ENCODE measurements at places on chromosomes 3 and 15. TPM values are rescaled to one million over a fixed set of nuclear protein-coding genes. Genes with fewer than 3 reads are reported as not detected.

GRCh38 chr3:31947671-31948091 is 33.4 kb downstream of the OSBPL10 start:
- DNase-seq: no peak
- H3K27me3 ChIP-seq: peaks cover 11% of the 10 kb centered on the region
- H3K27ac ChIP-seq: no peak overlapping the region
- no peak overlapping the region for H3K4me3 ChIP-seq
- no peaks in the 10 kb centered on the region for H3K4me1 ChIP-seq

DNA sequence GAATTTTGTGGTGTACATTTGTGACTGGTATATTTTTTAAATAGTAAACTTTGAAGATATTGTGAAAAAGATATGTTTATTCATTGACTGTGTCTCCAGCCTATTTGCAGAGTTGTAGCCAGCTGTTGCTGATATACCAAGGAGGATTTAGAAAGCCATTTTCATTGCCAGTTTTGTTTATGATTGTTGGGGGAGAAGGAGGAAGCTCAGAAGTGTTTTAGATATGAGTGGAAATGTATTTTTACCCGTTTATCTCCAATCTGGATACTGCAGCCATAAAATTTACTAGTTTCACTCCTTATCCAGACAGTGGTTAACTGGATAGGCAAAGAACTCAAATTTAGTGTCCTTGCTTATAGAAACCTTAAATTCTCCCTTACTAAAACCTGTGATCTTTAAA is 18.8 kb downstream of the ATP11B start:
- H3K4me3 ChIP-seq: no peak overlapping the region
- H3K4me1 ChIP-seq: peaks cover 55% of the 10 kb centered on the region
- peaks cover 14% of the 10 kb centered on the region for H3K36me3 ChIP-seq
- H3K27me3 ChIP-seq: no peaks in the 10 kb centered on the region

DNA sequence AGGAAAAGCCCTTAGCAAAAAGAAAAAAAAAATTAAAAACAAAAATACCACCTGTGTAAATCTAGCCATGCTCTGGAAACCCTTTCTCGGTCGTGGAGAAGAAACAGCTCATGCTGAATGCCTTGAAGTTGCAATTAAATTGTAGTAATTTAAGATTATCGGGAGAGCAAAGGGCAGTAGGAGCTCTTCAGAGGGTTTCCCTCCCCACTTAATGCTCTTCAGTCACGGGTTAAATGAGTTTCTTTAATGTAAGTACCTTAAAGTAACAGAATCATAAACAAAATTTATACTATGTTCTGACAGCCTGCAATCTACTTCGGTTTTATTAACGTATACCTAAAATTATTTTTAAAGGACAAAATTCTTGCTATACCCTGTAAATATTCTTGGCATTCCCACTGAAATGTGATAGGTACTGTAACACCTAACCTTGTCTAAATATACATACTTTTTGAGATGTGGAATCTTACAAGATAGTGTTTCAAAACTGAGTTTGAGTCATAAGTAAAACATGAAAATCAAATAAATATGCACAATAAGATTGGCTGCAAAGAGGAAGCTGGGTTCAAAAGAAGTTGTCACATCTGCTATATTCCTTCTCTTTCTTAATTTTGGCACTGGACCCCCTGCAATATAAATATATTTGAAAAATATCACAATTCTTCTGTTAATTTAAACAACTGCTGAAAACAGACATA is 5.3 kb downstream of the FOXP1 start:
- peaks cover 38% of the 10 kb centered on the region for H3K4me1 ChIP-seq
- H3K36me3 ChIP-seq: peaks cover 42% of the 10 kb centered on the region
- no peak overlapping the region for H3K27ac ChIP-seq

DNA sequence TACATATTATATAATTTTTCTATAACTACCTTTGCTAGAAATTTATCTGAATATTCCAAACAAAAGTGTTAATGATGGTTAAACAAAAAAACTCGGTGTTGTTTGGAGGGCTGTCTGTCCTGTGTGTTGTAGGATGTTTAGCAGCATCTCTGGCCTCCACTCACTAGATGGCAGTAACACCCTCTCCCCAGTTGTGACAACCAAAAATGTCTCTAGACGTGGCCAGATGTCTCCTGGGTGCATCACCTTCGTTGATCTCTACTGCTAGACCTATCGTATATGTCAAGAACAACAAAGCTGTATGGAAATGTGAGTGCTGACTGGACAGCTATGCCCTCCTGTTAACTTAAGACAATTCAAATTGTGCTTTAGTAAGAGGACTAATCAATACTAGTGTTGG is 14.1 kb downstream of the ANKRD34C start:
- no peaks in the 10 kb centered on the region for H3K36me3 ChIP-seq
- peaks cover 1% of the 10 kb centered on the region for H3K4me1 ChIP-seq
- H3K27ac ChIP-seq: no peak overlapping the region
- no peak overlapping the region for H3K4me3 ChIP-seq
- peaks cover 19% of the 10 kb centered on the region for H3K27me3 ChIP-seq

DNA sequence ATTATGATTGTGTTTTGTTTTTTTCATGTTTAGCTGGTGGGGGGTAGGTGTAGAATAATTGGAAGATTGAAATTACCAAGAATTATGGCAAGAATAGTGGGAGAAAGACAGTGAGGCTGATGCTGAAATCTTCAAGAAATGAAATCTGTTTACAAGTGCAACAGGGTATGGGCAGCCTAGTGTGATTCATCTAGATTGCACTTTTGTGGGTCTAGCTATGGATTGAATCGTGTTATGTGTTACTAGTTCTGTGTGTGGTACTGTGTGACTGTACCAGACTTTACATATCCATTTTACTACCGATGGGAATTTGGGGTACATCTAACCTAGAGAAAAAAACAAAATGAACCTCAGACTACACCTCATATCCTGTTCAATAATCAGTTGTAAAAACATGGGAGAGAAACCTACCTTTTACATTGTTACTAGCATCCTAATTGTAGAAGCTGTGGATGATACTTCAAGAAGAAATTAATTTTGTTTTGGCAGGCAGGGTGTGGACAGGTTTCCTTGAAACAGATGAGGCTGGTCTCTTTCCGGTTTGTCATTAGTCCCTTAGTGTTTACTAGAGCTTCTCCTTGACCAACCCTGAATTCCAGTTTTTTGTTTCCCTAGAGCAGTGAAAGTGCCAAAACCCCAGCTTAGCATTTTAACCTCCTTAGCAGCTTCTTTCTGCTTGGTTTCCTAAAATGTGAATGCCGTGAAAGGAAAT is 47.9 kb downstream of the OPA1 start:
- H3K27ac ChIP-seq: no peak overlapping the region
- H3K4me1 ChIP-seq: no peaks in the 10 kb centered on the region

DNA sequence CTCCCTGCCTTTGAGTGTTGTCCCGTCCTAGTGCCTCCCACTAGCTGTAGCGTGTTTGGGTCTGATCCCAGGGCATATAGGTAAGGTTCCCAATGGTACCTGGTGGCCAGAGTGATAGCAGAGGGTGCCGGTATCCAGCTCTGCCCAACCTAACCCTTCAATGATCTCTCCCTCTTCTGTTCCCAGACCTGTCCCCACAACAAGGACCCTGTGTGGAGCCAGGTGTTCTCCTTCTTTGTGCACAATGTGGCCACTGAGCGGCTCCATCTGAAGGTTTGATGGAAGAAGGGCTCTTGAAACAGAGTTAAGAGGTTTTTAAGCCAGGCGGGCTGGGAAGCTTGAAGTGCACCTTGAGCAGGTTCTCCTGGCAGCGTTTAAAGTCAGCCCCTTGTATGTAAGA is 35.5 kb downstream of the ESYT3 start:
- H3K36me3 ChIP-seq: no peaks in the 10 kb centered on the region
- no peak overlapping the region for H3K4me3 ChIP-seq
- H3K27ac ChIP-seq: no peak overlapping the region
- peaks cover 5% of the 10 kb centered on the region for H3K27me3 ChIP-seq
- DNase-seq: no peak
- no peaks in the 10 kb centered on the region for H3K4me1 ChIP-seq

GRCh38 chr3:85584779-85585356 is 626.1 kb downstream of the CADM2 start:
- no peak overlapping the region for H3K4me3 ChIP-seq
- H3K27me3 ChIP-seq: no peaks in the 10 kb centered on the region
- H3K36me3 ChIP-seq: no peaks in the 10 kb centered on the region
- no peak for DNase-seq
- H3K27ac ChIP-seq: no peak overlapping the region
- no peaks in the 10 kb centered on the region for H3K4me1 ChIP-seq

GRCh38 chr3:187005827-187006481 is 75.6 kb downstream of the ST6GAL1 start:
- H3K36me3 ChIP-seq: peaks cover 63% of the 10 kb centered on the region
- H3K27ac ChIP-seq: no peak overlapping the region
- H3K27me3 ChIP-seq: no peaks in the 10 kb centered on the region
- H3K4me1 ChIP-seq: peaks cover 51% of the 10 kb centered on the region

- H3K27me3 ChIP-seq: no peaks in the 10 kb centered on the region
- no peak overlapping the region for H3K4me3 ChIP-seq
- H3K27ac ChIP-seq: no peak overlapping the region
- peaks cover 1% of the 10 kb centered on the region for H3K4me1 ChIP-seq
- no peak for DNase-seq
- no peaks in the 10 kb centered on the region for H3K36me3 ChIP-seq
Observed at GRCh38 chr3:197331131-197331530, 32.7 kb upstream of the DLG1 start.

DNA sequence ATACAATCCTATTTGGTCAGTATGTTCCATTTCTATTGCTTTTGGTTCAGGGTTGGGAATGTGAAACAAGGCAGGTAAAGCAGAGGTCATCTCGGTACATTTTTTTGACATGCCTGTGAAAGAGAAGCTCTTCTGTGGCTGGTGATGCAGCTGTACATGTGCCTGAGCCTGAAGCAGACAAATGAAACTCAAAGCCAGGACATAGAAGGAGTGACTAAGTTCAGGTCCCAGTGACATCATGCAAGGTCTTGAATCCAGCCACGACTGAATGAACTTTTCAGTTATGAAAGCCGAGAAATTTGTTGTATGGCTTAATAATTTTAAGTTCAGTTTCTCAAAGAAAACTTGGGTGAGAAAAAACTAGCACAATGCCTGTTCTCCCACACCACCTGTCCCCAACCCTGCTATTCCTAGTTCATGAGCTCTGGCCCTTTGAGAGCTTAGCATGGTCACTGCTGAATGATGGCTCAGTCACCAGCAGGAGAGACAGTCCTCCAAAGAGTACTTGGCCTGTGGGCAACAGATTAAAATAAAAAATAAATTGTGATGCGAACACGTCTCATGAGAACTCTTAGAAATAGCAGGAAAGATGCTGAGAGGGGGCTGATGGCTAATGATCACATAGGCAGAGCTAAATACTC is 600.2 kb upstream of the GRM7 start:
- H3K4me1 ChIP-seq: no peaks in the 10 kb centered on the region
- no peaks in the 10 kb centered on the region for H3K27me3 ChIP-seq
- H3K27ac ChIP-seq: no peak overlapping the region
- DNase-seq: no peak
- no peak overlapping the region for H3K4me3 ChIP-seq

The UQCC5 gene
- 23.6 TPM for total RNA-seq

DNA sequence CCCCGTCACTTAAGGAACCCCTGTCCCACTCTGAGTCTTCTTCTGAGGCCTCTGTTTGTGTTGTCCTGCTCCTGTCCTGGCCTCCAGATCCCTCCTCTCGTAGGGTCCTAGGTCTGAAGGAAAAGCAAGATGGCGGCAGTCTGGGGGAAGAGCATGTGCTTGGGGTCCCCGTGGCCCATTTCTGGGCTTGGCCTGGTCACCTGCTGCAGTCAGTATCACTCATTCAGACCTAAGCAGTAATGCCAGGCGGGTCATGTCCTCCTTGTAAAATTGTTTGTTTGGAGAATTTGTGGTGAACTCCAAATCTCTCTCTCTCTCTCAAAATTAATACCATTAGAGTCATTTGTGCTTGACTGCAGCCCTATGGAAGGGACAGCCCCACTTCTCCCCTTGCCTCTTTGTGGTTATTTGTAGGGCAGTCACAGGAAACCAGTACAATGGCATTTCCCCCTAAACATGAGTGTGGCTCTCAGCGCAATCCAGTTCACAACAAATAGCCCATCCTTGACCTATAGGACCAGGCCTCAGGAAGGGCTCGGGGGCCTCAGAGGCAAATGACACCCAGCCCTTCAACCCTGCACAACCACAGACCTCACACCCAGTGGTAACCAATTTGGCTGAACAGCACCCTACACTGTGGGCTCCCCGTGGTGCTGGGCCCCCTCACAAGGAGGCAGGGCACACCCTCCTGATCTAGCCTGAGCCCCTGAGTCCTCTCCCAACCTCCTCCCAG is 173.5 kb downstream of the OR4M2 start:
- peaks cover 11% of the 10 kb centered on the region for H3K4me1 ChIP-seq
- no peaks in the 10 kb centered on the region for H3K36me3 ChIP-seq
- DNase-seq: peak; percentile 10

DNA sequence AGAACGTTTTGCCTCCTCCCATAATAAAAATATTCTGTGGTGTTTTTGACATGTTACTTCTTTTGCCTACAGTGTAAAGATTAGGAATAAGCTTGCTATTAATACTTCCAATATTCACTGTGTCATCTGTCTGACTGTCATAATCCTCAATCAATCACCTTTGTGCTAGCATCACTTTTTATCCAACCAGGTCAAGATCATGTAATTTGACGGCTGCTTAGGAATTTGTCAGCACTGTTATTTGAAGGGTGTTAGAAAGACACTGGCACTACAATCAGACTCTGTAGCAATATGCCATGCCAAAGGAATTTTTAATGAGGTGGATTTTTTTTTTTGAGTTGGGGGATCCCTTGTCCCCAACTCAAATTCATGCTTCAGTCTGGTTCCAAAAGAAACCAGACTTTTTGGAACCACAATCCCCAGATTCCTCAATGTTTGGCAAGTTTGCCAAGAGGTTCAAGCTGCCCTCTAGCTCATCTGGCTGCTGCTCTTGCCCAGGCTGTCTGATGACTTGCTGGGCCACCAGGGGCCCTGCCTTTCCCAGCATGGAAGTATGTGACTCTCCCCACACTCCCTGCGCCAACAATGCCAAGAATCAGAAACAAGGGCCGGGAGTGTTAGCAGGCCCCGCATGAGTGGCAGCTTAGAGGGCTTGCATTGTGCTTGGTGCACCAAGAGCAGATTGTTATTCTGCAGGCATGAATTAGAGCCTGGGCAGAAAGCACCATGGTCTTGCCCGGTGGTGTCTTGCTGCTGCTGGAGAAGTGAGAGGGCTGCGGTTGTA is 58.6 kb upstream of the TSC22D2 start:
- H3K36me3 ChIP-seq: no peaks in the 10 kb centered on the region
- H3K4me3 ChIP-seq: no peak overlapping the region
- DNase-seq: no peak
- H3K27me3 ChIP-seq: peaks cover 9% of the 10 kb centered on the region
- H3K4me1 ChIP-seq: peaks cover 5% of the 10 kb centered on the region

DNA sequence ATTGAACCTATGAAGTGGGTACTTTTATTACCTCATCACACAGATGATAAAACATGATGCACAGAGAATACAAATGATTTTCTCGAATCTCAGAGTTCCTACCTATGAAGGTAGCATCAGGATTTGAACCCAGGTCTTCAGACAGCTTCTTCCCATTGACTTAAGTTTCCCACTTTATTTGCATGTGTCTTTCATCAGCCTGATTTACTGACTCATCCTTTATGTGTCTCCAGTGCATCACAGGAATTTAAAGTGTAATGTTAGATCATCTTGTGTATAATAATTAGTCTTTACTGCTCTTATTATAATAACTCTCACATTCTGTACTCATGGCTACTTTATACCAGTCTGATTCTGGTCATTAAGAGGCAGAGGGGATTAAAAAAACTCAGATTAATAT is 449.4 kb upstream of the SUCLG2 start:
- peaks cover 18% of the 10 kb centered on the region for H3K36me3 ChIP-seq
- H3K27me3 ChIP-seq: no peaks in the 10 kb centered on the region
- H3K4me3 ChIP-seq: no peak overlapping the region
- no peak overlapping the region for H3K27ac ChIP-seq

GRCh38 chr3:16784973-16785372 is 99.8 kb upstream of the PLCL2 start:
- no peak for DNase-seq
- peaks cover under 1% of the 10 kb centered on the region for H3K4me1 ChIP-seq
- H3K4me3 ChIP-seq: no peak overlapping the region

The TRIM71 gene
- total RNA-seq: 0.10 TPM

Data from activated naive CD8-positive, alpha-beta T cell treated with anti-CD3 and anti-CD28 coated beads for 36 hours (primary cell).